RKO (cell line): ENCODE measurements at places on chromosomes 5 and 9.

DNA sequence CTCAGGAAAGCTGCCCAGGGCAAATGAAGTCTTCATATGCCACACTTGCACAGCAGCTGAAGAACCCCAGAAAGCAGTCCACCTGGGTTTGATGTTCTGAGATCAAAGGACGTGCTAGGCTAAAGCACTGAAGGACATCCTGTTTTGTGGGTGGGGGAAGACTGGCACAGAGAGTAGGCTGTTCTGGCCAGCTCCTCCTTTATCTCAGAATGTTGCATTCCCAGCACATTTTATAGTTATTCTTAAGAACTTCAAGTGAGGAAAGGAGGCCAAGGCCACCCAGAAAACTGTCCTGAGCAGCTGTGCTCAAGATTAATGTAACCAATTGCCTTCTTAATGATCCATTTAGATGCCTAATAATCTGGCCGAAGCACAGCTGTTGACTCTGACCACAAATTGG is 10.9 kb downstream of the SHOC1 start:
- DNase-seq = no peak

DNA sequence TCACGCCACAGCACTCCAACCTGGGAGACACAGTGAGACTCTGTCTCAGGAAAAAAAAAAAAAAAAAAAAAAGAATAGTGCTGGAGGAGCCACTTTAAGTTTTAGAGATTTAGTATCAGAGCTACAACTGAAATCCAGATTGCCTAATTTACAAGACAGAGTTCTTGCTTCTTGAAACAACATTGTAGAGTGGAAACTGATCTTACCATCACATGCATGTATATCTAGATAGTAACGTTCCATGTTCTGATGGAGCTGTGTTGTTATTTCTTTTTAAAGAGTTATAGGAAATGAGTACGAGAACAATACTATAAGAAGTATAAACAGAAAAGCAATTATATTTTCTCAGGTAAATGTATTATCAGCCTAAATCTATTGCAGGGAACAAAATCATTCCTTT is 48.9 kb downstream of the TBCA start:
- no peak for DNase-seq

DNA sequence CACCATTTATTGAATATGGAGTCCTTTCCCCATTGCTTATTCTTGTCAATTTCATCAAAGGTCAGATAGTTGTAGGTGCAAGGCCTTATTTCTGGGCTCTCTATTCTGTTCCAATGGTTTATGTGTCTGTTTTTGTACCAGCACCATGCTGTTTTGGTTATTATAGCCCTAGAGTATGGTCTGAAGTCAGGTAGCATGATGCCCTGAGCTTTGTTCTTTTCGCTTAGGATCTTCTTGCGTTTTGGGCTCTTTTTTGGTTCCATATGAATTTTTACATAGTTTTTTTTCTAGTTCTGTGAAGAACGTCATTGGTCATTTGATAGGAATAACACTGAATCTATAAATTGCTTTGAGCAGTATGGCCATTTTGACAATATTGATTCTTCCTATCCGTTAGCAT is 40.2 kb upstream of the IFNE start:
- peak; percentile 70 for DNase-seq

DNA sequence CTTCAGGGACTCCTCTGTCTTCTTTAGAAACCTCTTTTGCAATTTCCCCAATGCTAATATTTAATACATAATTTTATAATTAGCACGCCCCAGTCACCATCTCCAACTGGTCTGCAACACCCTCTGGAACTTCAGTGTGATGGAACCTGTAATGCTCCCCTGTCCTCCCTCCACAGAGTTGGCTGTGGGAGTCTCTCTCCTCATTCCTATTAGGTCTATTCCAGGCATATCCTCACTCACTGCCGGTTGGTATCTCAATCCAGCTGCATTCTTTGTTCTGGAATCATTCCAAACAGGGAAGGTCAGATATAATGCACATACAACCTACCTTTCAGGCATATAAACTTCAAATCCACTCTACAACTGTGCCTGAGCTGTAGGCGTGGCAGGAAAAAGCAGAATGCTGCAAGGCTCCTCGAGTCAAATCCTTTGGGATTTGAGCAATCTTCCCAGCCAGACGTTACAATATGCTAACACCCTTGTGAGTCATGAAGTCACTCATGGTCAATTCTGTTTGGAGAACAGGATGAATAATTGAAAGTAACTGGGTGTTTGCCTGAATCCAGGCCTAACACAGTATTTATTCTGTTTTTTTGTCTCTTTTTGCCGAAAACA is 293.8 kb downstream of the CWC27 start:
- DNase-seq = peak; percentile 54

DNA sequence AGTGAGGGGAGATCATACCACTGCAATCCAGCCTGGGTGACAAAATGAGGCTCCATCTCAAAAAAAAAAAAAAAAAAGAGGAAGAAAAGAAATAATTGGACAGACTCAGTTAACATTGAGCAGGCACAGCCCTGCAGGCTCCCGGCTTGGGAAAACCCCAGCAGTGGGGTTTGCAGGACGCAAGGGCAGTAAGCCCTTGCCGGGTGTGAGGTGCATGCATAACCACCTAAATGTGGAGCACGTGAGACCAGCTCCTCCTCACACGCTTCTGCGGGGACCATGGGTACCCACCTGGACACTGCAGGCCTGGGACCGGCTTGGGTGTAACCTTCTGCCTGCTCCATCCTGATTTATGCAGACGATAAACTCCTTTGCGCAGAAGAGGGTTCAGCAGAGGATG is 4.8 kb upstream of the SLC6A18 start:
- no peak for DNase-seq

DNA sequence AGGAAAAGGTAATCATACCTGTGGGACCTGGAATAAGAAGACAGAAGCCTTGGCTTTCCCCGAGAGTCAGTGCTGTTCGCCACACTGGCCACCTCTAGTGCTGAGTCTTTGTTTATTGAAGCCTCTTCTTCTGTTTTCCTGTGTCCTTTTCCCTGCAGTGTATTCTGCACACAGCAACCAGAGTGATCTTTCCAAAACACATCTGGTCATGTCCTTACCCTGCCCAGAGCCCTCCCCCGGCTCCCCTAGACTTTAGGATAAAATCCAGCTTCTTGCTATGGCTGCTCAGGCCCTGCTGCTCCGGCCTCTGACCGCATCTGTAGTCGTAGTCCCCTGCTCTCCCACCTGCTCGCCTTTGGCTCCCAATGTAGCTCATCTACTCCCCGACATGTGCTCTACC is 28.3 kb downstream of the GALNT10 start:
- no peak for DNase-seq

DNA sequence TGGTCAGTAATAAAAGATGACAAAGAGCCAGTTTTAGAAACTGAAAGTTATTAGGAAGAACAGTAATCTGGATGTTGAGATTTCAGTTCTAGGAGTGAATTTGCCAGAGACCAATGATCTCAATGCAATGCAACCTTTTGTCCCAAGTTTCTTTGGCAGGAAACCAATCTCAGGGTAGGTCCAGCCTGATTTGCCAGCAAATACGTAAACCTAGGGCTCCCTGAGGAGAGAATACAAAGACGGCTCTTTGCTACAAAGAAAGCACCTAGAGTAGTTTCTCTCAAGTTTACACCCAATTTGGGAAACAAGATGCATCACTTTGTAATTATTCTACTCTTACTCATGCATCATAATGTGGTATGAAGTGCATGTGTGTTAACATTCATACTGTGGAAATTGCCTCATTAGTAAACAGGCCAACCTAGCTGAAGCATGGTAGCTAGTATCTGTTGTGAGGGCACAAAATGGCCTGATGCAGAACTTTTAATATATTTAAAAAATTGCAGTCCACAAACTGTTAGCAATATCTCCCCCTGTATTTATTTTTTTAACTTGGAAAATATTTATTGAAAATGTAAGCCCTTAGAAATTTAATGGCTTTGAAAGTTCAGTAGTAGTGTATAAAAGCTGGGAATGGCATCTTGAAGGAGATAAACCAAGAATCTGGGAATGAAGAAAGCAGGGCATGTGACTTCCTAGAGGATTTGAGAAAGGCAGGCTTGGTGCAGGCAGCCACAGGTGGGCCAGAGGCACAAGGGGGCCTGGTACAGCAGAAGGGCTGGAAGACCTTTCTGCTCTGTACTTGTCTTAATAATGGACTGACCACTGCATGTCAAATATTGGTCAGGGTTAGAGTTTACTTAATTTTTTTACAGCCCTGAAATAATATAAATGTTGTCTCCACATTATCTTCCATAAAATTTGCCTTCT is 59.5 kb downstream of the MAST4 start:
- no peak for DNase-seq

- DNase-seq = no peak
Observed at GRCh38 chr5:149840226-149840825, 104.3 kb downstream of the PDE6A start.

DNA sequence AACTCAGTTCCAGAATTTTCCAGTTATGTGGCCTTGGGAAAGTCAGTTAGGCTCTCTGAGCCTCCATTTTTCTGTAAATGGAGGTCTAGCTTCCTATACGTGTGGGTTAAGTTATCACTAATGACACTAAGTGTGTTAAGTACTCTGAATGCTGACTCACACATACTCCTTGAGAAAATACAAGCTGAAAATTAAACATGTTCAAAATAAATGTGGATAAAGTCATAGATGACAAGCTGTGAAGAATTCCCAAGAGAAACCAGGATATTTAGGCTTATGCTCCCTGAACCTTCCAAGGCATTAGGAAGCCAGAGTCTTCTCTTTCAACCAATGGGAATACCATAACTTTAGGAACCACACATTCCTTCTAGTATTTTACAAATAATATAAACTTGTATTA is 58.1 kb downstream of the ABCA1 start:
- DNase-seq = no peak

- no peak for DNase-seq
Observed at GRCh38 chr5:84825606-84826005, 440.9 kb upstream of the EDIL3 start.

- peak; percentile 26 for DNase-seq
Observed at GRCh38 chr5:54455413-54456157, at the start of gene HSPB3. TSS of gene HSPB3 (plus strand) at chr5:54455699. CDS start at chr5:54455790, 91 bp downstream.

DNA sequence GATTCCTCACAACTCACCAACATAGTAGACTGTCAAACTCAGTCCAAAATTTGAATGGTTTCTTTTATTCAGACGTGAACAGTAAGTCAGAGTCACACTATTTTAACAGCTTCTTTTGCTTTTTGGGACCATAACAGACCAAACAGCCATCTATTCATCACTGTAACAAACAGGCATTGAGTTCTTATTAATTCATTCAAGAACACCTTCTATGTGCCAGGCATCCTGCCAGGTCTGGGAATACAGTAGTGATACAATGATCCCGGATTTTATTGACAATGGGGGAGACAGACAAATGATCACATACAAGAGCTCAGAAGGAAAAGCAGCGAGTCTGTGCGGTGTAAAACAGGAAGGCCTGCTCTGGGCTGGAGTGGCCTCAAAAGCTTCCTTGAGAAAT is 153.3 kb upstream of the ERCC6L2 start:
- DNase-seq = no peak

GRCh38 chr5:122312591-122313406 is 762 bp downstream of the SNCAIP start:
- DNase-seq = no peak

GRCh38 chr5:61964201-61964600 is 341.8 kb upstream of the KIF2A start:
- DNase-seq = peak; percentile 2

DNA sequence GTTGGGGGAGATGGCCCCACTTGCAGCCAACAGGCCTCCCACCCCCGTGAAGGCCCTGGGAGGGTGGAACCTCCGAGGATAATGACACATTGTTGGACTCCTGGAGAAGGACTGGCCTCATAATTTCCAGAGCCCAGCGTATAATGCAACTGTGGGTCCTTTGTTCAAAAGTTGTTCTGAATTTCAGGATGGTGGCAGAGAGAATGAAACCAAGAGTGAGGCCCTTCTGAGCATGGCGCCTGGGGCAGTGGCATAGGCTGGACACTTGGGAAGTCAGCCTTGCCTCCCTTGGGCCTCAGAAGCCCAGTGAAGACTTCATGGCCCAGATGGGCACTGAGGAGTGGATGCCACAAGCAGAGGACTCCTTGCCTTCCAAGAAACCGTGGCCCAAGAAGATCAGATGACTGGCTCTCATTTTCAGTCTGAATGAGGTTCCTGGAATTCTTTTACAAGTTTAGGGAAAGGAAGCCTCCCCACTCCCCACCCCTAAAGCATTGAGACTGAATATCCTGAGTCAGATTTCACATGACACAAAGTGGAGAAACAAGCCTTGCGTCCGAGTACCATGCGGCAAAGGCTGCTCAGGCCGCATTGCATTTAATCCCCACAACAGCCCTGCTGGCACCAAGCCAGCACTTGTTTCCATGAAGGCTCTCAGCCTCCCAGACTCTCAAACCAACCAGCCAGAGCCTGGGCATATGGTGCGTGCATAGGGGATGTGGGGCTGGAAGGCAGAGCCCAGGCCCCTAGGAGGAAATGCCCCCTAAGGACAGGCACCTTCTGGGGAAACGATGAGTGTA is 96.7 kb upstream of the SMIM23 start:
- no peak for DNase-seq

DNA sequence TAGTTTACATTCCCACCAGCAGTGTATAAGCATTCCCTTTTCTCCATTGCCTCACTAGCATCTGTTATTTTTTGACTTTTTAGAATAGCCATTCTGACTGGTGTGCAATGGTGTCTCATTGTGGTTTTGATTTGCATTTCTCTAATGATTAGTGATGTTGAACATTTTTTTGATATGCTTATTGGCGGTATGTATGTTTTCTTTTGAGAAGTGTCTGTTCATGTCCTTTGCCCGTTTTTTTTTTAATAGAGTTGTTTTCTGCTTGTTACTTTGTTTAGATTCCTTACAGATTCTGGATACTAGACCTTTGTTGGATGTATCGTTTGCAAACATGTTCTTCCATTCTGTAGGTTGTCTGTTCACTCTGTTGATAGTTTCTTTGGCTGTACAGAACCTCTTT is 25.3 kb downstream of the NIPBL start:
- DNase-seq = no peak

- DNase-seq = no peak
Observed at GRCh38 chr9:36037549-36038122, 923 bp downstream of the RECK start.

DNA sequence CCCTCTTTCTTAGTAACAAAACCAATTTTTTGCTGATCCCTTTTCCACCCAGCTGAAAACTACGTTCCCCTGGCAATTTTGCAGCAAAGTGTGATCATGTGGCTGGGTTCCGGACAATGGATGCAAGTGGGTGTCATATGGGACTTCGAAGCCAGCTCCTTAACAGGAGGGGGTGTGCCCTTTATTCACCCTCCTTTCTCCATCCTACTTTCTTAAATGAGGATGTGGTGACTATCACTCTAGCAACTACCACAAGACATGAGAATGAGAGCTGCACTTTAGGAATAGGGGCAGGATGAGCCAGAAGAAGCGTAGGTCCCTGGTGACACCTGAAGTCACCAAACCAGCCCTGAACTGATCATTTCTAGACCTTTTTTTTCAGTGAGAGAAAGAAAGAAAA is 58.9 kb downstream of the IRF1 start:
- DNase-seq = no peak
